ENCODE measurements at places on chromosomes 13 and 19.

DNA sequence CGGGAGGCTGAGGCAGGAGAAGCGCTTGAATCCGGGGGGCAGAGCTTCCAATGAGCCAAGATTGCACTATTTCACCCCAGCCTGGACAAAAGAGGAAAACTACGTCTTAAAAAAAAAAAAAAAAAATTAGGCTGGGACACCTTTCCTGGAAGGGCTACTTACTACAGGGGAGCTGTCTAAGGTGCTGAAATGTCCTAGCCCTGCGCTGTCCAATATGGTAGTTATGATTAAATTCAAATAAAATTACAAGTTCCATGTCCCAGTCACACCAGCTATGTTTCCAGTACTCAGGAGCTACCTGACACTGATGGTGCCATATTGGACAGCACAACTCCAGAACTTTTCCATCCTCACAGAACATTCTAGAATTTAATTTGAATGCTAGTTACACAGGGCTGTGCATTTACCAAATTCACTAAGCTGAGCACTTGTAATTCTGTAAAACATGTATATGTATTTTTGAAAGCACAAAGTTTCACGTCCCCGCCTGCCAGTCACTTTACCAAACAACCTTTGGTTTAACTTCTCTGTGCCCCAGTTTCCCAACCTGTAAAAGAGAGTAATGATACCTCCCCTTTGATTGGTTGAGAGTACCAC lies 9.2 kb upstream of the ZSCAN22 start:
- DNase-seq: no peak

DNA sequence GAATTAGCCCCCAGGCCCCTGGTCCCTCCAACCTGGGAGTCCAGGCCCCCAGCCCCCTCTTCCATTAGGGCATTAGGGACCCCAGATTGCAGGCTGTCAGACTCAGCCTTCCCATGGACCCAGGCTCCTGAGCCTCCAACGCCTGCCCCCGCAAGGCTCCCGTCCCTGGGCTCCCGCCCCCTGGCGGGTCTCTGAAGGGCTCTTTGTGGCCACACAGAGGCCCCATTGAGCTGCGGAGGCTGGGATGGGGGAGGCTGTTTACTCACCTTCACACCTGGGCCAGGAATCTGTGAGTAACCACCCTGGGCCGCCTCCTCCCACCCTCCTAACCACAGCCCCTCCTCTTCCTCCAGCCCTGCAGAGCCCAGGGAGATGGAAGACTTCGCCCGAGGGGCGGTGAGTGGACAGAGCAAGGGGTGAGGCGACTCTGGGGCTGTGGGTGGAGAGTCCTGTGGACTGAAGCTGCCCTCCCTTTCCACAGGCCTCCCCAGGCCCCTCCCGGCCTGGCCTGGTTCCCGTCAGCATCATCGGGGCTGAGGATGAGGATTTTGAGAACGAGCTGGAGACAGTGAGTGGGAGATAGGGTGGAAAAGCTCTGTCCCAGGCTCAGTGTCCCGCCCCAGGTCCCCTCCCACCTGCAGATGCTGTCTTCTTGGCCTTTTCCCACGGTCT lies 4.9 kb downstream of the ARHGEF1 start:
- DNase-seq: peak; percentile 38

- DNase-seq: no peak
Measured at GRCh38 chr13:54210397-54211049, 1181.9 kb downstream of the OLFM4 start.

GRCh38 chr13:48477191-48477855 lies 55.6 kb downstream of the RCBTB2 start:
- no peak for DNase-seq

- peak; percentile 93 for DNase-seq
Measured at GRCh38 chr19:46975925-46976782, 43.5 kb upstream of the NPAS1 start.

DNA sequence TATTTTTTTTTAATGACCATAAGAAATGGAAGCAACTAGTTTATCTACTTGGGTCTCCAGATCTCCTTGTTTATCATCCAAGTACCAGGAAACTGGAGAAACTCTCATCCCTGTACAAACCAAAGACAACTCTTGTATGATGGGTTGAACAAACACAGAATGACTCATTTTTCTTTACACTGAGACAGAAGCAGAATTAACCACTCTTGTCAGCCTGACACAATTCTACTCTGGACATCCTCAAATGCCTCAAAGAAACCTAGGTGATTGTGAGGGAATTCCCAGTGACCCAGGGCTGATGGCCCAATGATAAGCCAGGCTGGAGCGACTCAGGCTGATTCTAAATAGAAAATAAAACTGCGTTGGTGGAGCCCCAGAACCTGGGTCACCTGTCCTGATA lies 151.5 kb downstream of the ZNF737 start:
- no peak for DNase-seq

GRCh38 chr13:74555651-74556420 lies 421.6 kb upstream of the KLF12 start:
- DNase-seq: no peak

GRCh38 chr13:89755729-89756492 lies 1591.6 kb upstream of the MIR17HG start:
- no peak for DNase-seq

DNA sequence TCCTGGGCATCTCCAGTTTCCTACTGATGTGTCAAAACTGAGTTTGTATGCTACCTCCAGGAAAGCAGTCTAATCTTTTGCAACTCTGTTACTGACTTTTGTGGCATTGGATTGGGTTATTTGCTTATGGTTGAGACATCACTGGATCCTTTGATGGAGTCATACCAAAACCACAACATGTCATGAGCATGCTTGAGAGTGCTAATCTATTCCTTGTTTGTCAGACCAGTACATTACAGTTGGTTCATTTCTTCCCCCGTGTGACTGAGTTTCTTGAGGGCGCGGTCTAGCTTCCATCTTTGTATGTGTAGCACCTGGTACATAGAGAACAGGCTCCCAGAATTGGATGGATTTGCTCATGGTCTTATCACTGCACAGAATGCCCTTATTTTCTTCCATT lies 43.2 kb downstream of the SUGT1 start:
- peak; percentile 24 for DNase-seq

DNA sequence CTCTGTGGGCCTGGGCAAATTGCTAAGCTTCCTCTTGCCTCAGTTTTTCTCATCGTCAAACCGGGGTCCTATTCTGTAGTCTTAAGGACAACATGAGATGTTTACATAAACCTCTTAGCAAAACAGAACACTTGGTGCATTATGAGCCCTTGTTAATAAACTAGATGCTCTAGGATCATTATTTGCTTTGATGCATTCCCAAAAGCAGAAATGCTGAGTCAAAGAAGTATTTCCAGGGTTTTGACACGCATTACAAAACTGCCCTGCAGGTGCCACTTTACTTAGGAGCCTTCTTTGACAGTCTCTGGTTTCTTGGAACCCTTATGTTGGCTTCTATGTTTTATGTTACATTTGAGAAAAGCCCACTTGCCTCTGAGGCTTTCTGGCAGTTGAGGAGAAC lies 12.1 kb downstream of the AKAP11 start:
- no peak for DNase-seq

All from non-pigmented ciliary epithelial cell (primary cell).